Activated CD4-positive, alpha-beta T cell treated with anti-CD3 and anti-CD28 coated beads for 4 hours (primary cell): ENCODE measurements at places on chromosomes 4 and X.

DNA sequence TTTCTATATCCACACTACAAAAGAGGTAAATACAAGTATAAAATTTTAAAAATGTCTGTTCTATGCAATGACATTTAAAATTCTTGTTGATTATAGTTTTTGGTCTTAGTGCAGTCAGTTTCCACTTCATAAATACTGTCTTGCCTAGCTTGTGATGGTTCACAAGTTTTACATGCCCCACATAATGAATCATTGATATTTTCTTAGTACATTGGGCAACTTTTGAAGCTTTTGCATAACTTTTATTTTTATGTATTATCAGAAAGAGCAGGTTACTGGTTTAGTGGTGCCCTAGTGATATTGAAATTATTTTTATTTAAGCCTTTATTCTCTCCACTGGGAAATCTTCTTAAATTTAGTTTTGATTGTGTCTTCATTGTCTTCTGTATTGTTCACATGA, 388.0 kb downstream of the CCSER1 start:
- DNase-seq = no peak

- DNase-seq = no peak
Measured at GRCh38 chrX:10821293-10821692, 200.9 kb upstream of the MID1 start.

DNA sequence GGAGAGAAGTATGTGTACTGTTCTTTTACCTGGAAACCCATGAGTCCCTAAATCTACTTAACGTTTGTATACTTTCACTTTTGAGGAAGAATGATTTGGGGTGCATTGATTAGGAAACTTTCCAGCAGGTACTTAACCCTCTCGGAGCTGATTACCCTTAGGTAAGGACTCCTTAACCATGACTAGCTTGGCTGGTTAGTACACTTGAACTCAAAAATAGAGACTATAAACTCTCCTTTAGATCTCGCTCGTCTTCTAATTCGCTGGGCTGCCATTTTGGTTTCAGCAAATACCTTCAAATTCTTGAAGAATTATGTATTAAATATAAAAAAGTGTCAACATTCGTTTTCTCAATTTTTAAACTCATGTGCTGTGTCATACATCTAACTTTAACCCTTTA, 2.0 kb downstream of the USP9X start:
- DNase-seq = no peak

DNA sequence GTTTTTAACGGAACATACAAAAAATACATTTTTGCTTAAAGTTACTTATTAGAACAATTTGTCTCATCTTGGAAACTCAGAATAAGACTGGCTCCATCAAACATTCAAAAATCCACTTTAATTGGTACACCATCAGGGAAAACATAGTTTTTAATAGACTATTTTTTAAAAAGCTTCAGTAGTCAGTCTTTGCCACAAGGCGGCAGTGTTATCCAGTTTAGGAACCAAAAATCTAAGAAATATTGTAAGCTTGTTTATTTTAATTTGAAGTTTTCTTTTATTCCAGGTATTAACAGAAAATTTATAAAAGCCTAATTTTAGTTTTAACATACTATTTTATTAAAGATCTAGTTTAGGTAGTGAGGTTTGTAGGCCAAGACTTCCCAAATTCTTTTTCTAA, 107.7 kb downstream of the APOOL start:
- no peak for DNase-seq

DNA sequence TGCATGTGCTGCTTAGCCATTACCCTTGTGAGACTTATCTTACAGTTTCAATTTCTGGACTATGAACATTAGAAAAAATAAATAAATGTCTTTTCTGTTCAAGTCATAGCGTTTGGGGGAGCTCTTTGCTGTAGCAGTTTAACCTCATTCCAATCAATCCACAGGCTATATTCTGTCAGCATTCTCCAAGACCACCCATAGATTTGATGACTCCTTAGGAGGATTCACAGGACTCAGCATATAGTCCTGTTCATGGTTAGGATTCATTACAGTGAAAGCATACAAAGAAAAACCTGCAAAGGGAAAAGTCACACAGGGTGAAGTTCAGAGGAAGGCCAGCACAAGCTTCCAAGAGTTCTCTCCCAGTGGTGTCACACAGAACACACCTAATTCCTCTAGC, 180.5 kb downstream of the ADAMTS3 start:
- DNase-seq = no peak

GRCh38 chr4:2761035-2761923, 5.1 kb upstream of the TNIP2 start:
- no peak for DNase-seq

GRCh38 chr4:108662629-108663028, 12.2 kb downstream of the OSTC start:
- DNase-seq = no peak

- no peak for DNase-seq
Measured at GRCh38 chr4:41414412-41414779, 123.6 kb upstream of the LIMCH1 start.

DNA sequence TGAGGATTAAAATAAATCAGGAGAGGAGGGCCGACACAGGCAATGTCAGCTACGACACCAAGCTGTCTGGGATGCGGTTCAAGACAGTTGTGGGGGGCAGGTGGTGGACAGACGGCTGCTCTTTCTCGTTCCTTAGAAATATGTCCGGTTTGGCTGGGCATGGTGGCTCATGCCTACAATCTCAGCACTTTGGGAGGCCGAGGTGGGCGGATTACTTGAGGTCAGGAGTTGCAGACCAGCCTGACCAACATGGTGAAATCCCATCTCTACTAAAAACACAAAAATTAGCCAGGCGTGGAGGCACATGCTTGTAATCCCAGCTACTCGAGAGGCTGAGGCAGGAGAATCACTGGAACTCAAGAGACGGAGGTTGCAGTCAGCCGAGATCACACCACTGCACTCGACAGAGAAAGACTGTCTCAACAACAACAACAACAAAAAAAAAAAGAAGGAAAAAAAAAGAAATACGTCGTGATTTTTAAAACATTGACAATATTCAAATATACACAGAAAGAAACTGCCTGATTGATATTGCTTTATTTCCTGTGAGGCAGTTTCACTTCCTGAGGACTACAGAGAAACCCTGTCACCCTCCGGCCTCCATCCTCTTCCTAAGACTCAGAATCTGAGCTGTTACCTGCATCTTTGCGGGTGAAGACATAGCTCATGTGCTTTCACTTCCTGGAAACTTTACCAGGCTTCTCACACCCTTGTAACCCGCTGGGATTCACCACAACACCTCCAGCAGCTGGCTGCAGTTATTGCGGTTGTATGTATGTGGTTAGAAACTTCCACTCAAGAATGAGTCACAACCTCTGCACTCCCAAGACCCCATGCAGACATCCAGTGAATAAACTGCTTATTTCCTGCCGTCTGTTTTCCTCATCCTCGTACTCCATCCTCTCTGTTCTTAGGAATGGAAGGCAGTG, 63.8 kb upstream of the STS start:
- peak; percentile 67 for DNase-seq

GRCh38 chr4:37830640-37831039, 4.2 kb downstream of the PGM2 start:
- DNase-seq = no peak

GRCh38 chr4:110617075-110617640, 5.7 kb downstream of the PITX2 start:
- no peak for DNase-seq
